ENCODE measurements at places on chromosomes 13 and 19.

DNA sequence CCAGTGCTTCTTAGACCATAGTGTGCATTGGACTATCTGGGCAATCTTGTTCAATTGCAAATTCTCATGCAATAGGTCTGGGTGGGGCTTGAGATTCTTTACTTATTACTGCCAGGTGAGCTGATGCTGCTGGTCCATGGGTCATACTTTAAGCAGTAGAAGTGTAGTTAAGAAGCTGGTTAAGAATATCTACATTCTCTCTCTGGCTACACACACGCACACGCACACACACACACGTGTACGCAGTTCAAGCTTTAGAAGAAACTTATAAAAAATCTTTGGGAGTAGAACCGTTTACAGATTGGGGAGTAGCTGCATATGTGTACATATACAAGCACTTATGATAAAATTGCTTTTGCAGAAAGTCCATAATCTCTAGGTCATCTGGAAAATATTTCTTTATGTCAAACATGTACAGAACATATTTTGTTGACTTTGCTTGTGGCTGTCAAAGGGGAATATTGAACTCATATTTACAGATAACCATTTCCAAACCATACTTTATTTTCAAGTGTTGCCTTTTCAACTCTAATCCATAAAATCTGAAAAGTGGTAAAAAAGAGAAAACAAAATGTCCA, 99.7 kb downstream of the GPC6 start:
- no peak for DNase-seq

GRCh38 chr19:45363861-45364459, 6.4 kb downstream of the ERCC2 start:
- DNase-seq: no peak

GRCh38 chr13:42821437-42821836, 40.1 kb downstream of the FAM216B start:
- DNase-seq: no peak

DNA sequence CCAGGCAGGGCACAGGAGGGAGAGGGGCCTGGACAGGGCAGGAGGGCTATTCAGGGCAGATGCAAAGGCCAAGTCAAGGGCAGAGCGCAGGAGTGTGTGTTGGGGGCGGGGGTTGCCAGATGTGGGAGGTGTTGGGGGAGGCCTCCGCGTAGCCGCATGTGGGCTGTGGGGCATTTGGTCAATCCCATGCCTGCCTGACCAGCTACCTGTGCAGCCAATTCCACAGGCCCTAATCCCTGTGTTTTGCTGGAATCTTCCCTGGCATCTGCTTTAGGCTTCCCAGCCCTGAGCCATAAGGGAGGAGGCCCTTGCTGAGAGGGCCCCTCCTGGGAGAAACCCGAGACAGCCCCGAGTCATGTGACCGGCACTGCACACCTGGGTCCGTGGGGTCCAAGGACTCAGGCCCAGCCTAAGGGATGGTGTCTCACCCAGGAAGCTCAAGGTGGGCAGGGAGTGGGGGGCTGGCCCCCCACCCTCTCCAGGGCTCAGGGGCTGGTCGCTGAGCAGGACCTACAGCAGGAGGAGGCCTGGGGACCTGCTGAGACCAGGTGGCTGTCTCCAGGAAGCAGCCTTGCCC, 20.3 kb downstream of the RFX1 start:
- no peak for DNase-seq

- DNase-seq: no peak
These were observed 106.5 kb downstream of the ATP11A start for GRCh38 chr13:112796190-112796915.

GRCh38 chr13:102798581-102799425, at the start of the genes BIVM and POGLUT2:
TSS of gene BIVM (plus strand) at chr13:102799119. CDS start at chr13:102807268, 8,149 bp downstream.
TSS of gene POGLUT2 (minus strand) at chr13:102798976. CDS start at chr13:102798670, 306 bp downstream.
- DNase-seq: peak; percentile 87

DNA sequence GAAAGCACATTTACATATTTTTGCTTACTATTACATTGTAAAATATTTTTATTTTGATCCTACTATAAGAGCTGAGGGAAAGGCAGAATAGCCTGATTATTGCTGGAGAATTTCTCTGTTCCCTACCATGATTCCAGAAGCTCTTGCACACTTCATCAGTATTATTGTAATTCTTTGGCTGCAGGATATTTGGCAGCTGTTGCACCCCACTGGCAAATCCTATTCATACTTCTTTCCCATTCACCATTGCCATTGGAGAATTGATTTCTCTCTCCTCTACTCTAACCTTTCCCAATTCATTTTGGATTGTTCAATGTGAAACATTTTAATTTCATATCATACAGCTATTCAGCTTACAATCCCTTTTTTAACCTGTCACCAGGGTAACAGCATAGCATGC, 238.0 kb downstream of the GGACT start:
- no peak for DNase-seq

GRCh38 chr13:111380431-111380830, 60.0 kb downstream of the TEX29 start:
- no peak for DNase-seq

- no peak for DNase-seq
These were observed 3.7 kb downstream of the POLD1 start for GRCh38 chr19:50387868-50388245.

DNA sequence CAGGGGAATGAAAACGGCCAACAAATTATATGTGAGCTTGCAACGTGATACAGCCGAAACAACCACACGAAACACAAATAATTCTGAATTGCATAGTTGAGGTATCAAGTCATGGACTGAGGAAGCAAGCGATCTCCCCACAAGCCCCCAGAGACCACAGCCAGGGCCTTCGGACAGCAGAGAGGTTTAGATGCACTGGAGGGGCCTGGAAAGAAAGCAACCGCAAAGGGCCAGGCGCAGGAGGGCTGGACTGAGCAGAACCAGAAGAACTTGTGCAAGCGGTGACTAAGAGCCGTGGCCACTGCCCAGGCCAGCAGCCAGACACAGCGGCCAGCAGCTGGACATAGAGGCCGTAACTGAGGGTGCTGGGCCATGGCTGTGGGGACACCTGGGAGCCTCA, 131.4 kb downstream of the TNFRSF19 start:
- no peak for DNase-seq

GRCh38 chr19:38670921-38671398, 23.5 kb downstream of the ACTN4 start:
- DNase-seq: peak; percentile 61

DNA sequence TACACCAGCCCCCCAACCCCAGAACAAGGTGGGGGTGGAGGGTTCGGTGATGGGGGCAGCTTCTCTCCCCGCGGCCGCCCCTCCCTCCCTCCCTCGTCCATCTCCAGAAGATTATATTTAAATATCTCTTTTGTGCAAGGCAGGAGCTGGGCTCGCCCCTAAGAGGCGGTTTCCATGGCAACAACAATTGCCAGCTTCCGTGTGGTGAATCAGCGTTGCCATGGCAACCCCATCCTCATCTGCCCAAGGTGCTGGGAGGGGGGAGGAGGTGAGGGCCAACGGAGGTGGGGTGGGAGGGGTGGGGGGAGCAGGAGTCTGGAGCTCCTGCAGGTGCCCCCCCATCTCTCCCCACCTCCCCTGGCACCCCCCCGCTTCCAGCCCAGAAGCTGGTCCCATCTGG, 46.4 kb downstream of the CELF5 start:
- DNase-seq: peak; percentile 73

DNA sequence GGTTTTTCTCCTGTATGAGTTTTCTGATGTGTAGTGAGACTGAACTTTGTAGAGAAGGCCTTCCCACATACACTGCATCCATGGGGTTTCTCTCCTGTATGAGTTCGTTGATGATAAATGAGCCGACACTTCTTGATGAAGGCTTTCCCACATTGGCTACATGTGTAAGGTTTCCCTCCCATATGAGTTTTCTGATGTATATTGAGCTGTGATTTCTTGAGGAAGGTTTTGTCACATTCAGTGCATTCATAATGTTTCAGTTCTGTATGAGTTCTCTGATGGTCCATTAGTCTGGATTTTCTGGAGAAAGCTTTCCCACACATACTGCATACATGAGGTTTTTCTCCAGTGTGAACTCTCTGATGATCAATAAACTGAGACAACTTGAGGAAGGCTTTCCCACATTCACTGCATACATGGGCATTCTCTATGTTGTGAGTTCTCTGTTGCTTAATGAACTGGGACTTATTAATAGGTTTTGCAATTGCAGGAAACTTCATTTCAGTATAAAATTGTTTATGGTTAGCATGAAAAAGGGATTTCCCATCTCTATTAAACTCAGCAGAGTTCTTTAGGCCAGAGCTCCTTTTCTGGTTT, 7.5 kb upstream of the ZNF350 start:
- DNase-seq: no peak

DNA sequence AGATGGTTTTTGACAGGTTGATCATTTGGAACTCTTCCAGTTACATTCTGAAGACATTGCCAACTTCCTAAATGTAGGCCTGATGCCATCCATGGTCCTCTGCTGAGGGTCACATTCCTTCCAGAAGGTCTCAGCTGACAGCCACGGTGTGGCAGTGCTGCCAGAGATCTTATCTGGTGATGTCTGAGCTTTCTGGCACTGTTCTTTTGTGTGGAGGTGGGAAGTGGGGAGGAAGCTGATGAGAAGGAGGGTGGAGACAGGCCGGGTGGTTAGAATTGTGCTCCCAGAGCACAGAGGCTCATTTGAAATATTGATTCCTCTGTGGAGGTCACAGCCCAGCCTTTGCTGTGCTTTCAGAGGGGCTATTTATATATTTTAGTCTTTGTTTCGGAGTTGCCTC, 16.1 kb upstream of the MTIF3 start:
- DNase-seq: no peak

- DNase-seq: no peak
These were observed 10.8 kb upstream of the GRAMD1A start for GRCh38 chr19:34989298-34989697.

- DNase-seq: no peak
These were observed 8.3 kb upstream of the NTN5 start for GRCh38 chr19:48681127-48681470.

DNA sequence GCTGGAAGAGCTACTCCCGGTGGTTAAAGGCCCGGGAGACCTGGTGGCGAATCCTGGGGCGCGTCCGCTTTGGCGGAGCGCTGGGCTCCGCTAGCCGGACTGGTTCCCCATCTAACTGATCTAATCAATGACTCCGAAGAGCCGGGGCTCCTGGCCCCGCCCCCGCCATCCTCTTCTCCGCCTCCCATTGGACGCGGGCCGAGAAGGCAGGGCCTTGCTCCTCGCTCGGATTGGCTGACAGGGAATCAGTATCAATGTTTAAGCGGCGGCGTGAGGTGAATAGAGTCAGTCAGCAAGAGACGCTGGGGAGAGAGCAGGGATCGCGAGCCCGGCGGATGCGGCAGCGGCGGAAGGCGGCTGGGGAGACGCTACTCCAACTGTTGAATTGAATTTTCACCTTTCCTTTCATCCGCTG, 1.7 kb upstream of the PCDH17 start:
- DNase-seq: peak; percentile 29

DNA sequence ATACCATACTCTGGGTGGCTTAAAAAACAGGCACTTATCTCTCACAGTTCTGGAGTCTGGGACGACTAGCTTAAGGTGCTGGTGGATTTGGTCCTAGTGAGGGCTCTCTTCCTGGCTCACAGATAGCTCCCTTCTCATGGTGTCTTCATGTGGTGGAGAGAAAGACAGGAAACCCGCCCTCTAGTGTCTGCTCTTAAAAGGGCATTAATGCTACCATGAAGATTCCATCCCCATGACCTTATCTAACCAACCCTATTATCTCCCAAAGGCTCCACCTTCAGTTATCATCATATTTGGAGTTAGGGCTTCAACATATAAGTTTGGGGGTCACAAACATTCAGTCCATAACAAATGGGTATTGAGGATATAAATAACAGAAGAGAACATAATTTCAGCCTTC, 139.4 kb downstream of the HS6ST3 start:
- no peak for DNase-seq

DNA sequence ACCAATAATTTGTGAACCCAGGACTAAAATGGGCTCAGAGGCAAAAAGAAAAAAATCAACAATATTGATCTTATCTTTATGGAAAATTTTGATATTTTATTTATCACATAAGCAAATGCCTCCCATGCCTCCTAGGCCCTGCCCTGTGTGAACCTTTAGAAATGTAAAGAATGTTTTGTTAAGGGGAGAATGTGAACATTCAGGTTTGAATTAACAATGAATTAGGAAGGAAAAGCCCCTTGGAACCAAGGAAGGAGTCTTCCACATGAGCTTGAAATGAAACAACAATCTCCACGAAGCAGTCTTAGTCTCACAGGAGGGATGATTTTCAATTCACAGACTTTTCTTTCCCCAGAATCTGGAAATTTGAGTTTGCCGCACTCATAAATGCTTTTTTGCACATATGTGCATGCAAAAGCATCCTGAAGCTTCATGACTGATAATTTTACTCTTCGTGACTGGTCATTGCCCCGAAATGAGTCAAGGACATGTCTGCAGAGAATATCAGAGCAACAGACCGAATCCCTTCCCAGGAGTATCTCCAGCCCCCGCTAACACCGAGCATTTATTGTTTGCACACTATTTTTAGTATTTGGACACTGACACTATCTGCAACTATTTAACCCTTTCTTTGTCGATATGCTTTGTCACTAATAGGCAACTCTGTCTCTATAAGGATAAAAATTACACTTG, 135.2 kb downstream of the DCT start:
- DNase-seq: no peak

DNA sequence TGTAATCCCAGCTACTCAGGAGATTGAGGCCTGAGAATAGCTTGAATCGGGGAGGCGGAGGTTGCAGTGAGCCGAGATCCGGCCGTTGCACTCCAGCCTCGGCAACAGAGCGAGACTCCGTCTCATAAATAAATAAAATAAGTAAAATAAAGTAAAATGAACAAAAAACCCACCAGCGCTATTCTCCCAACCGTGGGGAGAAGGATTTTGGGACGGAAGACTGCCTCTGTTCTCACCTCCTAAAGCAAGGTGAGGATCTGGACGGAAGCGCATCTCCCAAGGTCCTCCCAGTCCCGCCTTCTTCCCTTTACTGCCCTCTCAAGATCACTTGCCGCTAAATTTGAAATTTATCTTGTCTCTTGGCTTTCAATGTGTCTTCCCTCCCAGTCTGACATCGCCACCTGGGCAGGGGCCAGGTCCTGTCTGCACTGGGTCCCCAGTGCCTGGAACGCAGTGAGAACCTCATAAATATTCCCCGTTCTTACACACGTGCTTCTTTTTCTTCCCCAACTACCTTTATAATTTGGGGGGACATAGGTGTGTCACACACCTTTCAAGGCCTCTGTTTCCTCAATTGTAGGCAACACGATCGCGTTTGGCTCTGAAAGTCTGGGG, 1.2 kb upstream of the DNAJB1 start:
- DNase-seq: no peak

DNA sequence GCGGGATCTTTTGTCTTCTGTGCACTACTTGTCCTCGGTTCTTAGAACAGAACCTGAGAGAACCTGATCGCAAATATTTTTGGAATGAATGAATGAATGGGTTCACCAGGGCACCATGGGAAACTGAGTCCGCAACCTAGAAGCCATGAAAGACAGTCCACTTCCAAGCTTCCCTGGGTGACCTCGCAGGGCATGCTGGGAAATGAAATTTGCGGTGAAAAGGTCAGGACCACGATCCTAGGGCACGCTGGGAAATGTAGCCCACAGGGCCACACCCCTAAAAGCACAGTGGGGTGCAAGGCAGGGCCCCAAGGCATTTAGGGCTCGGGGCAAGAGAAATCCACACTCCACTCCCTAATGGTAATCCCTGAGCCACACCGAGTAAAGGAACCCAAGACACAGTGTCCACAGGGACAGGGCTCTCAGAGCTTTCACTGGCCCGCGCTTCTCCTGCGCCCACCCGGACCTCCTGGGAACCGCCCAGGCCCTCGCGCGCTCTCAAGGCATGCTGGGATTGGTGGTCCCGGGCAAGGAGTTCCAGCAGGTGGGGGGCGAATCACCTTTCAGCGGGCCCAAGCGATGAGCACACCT, 1.1 kb upstream of the PPP1R12C start:
- DNase-seq: no peak
